T-helper 2 cell treated with Interferon-gamma antibody and Interleukin-4, amounts not matched to agents 5 μg/mL and 100 μg/mL, for 36 hours (primary cell): ENCODE measurements at places on chromosomes 5 and 9.

DNA sequence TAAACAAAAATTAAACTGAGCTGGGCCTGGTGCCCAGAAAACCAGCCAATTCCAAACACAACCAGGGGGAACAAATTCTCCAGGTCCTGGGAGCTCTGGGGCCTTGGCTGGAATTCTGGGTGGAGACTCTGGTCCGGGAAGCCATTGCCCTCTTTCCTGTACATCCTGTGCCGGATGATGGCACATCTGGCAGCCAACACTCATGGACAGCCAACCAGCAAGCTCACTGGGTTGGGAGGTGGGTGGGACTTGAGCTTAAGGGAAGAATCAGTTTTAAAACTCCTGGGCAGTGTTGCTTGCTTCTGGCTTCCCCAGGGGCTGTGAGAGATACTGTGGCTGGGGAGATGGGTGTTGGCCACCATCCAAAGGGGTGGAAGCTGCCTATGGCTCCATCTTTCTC is 56.1 kb downstream of the PCDH1 start:
- DNase-seq, result no peak

DNA sequence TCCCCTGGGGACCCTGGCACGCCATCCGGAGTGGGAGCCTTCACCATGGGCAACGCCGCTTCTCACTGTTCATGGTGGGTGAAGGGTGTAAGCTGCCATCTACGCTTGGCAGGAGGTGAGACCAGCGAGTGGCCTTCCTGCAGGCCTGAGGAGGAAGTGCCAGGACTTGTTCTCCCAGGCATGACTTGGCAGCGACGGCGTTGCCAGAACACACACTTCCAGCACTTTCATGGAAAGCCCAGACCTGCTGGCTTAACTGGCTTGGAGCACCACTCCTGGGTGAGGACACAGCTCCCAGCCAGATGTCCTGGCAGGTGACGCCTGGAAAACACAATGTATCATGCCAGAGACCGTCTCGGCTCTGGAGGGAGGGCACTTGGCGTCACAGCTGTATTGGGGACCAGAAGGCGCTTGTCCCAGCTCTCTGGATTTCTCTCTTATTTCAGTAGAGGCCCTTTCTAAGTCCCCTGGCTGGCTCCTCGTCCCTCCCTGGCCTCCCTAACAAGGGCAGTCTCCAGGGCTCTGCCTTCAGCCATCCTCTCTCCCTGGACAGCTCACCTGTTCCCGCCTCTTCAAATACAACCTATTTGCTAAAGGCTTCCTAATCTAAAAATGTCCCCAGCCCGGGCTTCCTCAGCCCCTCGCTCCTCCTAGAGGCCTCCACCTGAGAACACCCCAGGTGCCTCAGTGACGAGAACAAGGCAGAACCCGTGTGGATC is 188.3 kb downstream of the OLFM1 start:
- DNase-seq, result no peak

DNA sequence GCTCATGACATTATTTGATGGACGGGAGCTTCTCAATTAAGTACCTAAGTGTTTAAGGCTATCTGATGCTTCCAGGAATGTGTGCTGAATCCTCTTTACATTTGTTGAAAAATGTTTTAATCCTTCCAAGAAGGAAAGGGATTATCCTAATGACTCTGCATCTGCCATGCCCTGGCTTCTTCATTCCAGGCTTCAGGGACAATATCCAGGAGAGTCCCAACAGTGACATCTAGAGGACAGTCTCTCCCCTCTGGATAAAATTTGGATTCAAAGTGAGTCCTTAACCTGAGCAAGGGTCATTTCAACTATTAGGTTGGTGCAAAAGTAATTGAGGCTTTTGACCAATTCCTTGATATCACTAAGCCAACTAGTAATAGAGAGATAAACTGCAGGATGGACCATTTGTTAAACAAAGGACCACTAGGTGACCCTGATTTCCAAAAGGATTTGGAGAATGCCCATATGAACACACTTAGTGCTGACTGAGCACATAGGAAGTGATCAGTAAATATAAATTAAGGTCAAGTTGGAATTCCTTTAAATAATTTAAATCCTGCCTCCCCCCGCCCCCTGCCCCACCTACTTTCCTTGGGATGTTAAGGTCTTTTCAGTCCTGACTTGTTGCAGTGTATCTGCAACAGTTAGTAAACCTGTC is 19.1 kb downstream of the TNFSF8 start:
- DNase-seq, result no peak

DNA sequence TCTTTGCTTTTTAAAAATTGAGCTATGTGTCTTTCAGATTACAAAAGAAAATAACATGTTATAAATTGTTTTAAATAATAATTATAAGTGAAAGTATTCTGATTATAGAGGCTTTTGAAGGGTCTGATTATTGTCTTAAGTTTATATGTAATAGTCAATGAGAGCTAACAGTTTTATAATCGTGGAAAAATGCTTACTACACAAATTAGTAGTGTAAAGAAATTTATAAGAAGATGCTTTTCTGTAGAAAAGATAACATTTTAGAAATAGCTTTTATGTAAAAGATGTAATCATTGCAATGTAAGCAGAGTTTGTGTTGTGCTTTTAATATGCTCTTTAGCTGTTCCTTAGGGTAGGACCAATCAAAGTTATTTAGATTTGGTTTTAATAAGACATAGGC is 18.6 kb downstream of the RBM27 start:
- no peak for DNase-seq

GRCh38 chr5:141919218-141920119 is 4.2 kb upstream of the DELE1 start:
- DNase-seq, result no peak

- DNase-seq, result no peak
These were observed 405.8 kb upstream of the PTGER4 start for GRCh38 chr5:40273936-40274335.

- no peak for DNase-seq
These were observed 3.9 kb downstream of the CEMIP2 start for GRCh38 chr9:71764463-71764862.

DNA sequence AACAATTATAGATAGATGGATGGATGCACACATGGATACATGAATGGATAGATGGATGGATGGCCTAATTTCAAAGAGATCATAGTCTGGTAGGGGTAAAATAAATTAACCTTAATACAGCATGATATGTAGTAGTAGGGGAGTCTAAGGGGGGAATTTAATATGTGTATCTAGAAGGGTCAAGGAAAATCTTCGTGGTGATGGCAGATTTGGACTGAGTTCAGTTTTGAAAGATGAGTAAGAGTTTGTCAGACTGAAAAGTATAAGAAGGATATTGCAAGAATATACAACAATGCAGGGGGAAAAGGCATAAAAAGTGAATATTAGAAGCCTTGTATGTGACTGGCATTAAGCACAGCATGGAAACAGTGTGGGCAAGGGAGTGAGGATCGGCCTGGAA is 98.7 kb downstream of the ZNF462 start:
- DNase-seq, result no peak

DNA sequence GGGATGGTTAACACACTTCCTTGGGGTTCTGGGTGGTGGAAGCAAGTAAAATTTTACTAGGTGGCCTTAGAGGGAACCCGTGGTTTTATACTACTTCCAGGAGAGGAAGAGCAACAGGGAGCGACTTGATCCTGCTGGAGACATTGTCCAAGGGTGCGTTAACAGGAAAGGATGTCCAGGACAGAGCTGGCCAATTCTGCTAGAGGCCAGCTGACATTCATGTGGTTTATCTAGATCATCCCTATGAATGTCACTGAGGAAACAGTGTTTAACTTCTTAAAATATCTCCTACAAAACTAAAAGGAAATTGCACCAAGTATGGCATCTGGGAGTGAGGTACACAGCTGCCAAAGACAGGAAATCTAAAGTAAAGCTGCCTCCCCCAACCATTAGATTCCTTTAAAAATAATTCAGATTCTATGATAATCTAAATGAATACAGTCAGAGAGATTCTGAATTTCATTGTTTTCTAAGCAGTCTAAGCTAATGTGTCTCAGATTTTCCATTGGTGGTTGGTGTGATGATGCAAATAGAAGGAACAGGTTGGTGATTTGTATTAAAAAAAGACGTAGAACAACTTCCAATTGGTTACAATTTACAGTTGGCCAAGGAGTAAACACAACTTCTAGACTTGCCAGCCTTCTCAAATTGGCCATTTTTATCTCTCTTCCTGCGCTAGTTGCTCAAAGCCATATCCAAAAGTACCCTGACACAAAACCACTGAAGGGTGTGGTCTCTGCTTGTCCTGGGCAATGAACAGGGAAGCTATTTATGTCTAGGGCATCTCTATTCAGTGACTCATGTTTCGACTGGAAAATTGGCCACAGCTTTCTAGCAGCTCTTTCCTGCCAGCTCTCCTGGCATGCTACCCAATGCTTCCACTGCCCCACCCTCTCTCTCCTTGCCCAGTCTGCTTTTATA is 574.7 kb upstream of the MEF2C start:
- no peak for DNase-seq

GRCh38 chr5:68002836-68003235 is 212.7 kb upstream of the PIK3R1 start:
- no peak for DNase-seq

DNA sequence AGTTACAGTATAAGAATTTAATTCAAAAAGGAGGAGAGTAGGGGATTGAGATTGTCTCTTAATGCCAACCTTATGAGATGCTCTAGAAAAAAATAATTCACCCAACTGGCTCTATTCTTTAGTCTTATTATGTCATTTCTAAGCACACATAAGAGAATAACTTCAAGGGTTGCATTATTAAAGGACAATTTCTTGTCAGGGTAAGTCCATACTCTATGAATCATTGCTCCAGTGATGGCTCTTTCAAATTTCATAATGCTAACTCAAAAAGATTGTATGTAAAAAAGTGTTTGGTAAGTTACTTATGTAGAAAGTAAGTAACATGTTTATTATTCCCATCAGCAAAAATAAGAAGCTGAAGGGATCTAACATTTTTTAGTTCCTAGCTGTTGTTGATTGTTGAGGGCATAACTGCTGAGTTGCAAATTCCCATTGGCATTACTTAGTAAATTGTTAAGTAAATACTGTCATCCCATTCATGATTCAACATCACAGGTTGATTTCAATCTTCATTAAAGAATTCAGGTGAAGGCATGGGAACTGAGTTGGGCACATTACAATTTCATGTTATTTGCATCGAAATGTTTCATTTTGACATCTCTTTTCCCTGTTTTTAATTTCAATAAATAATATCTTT is 28.6 kb downstream of the ALDH1A1 start:
- DNase-seq, result no peak
